ENCODE measurements at places on chromosomes 3 and 15. TPM values are rescaled to one million over a fixed set of nuclear protein-coding genes. Genes with fewer than 3 reads are reported as not detected.

The SUCNR1 gene
- not detected for total RNA-seq

The DNAH1 gene
- total RNA-seq = 21.8 TPM

DNA sequence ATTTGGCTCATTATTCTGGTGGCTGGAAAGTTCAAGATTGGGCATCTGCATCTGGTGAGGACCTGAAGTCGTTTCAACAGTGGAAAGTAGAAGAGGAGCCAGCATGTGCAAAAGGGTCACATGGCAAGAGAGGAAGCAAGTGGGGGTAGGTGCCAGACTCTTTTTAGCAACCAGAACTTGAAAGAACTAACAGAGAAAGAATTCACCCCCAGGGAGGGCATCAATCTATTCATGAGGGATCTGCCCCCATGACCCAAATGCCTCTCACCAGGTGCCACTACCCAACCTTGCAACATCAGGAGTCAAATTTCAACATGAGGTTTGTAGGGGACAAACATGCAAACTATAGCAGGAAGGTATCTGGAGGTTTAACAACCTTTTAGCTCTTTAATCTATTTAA lies 10.3 kb upstream of the RYK start:
- no peak for DNase-seq

- no peak for DNase-seq
Observed at GRCh38 chr3:11807686-11808085, 39.0 kb downstream of the TAMM41 start.

DNA sequence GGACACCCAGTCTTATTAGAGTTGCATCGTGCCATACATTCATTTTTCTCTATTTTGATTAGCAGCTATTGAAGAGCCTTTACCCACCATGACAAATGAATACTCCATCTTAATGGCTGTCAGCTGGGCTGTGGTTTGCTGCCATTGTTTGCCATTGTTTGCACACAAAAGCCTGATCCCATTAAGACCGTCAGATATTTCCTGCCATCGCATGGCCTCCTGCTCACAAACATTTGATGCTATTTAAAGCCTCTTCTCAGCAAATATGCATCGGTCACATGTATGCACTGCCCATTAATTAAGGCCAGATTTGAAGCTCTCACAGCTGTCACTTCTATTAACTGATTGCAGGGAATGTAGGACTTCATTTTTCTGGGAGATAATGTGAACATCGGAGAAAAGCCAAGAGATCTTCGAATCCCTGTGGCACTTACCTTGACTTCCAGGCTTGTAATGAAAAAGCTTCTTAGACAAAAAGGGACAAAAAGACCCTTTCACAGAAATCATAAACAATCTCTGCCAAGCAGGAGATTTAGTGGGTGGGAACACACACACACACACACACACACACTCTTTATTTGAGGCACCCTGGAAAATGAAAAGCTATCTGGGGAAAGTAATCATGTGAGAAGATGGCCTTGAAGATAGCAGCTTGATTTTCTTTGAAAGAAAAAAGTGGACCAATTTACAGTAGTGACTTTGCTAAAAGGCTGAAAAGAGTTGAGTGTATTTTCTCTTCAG lies 175.4 kb upstream of the NR2E3 start:
- DNase-seq = no peak

- no peak for DNase-seq
Observed at GRCh38 chr3:192844836-192845525, 72.7 kb downstream of the MB21D2 start.

All from activated CD4-positive, alpha-beta memory T cell treated with anti-CD3 and anti-CD28 coated beads, Interleukin-2, amount 10 ng/mL, durations not matched to agents 7 days and 5 days (primary cell).